RCC 7860 (cell line): ENCODE measurements at places on chromosomes 5 and 9.

DNA sequence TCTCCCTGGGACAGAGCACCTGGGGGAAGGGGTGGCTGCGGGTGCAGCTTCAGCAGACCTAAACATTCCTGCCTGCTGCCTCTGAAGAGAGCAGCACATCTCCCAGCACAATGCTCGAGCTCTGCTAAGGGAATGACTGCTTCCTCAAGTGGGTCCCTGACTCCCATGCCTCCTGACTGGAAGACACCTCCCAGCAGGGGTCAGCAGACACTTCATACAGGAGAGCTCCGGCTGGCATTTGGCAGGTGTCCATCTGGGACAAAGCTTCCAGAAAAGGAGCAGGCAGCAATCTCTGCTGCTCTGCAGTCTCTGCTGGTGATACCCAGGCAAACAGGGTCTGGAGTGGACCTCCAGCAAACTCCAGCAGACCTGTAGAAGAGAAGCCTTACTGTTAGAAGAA, 77.2 kb downstream of the SLCO6A1 start:
- no peak for DNase-seq

- DNase-seq, result no peak
Observed at GRCh38 chr9:92071634-92072033, 43.6 kb downstream of the SPTLC1 start.

- no peak for DNase-seq
Observed at GRCh38 chr5:133396814-133397213, 215.5 kb downstream of the FSTL4 start.

- no peak for DNase-seq
Observed at GRCh38 chr9:126763130-126763764, 41.6 kb upstream of the ZBTB43 start.

- DNase-seq, result no peak
Observed at GRCh38 chr9:130433168-130433946, 11.4 kb upstream of the ASS1 start.

DNA sequence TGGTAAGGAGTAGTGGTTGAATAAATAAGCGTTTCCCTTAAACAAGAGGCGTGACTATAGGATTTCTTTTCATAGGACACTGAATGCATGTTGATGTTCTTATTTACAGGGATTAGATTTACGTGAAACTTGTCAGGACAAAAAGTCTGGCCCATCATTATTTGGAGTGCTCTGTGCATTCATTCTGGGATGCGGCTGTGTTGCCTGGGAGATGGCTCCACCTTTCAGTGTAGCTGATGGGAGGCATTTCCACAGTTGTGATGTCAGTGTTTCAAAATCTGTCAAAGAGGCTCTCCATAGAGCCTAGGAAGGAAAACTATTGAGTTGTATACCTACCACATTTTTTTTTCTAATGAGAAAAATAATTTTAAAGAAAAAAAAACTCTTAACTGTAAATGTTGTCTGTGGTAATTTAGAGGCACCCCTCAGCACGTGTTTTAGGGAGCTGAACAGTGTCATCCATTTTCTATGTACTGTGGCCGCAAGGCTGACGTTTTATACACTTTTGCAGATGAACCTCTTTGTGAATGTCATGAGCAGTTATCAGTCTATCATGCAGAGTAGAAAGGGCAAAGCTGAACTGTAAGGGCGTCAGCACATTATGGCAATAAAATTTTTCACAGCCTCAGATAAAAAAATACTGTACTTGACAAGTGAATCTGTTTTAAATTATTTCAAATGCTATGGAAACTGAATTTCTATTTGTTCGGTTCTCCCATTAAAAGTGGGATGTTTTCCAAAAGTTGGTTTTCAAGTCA, 202.7 kb downstream of the PBX3 start:
- DNase-seq, result no peak

GRCh38 chr5:142939884-142940283, 169.7 kb downstream of the ARHGAP26 start:
- DNase-seq, result no peak

- no peak for DNase-seq
Observed at GRCh38 chr9:113741886-113742854, 133.9 kb upstream of the ZNF618 start.

- DNase-seq, result no peak
Observed at GRCh38 chr9:100057624-100058023, 41.2 kb downstream of the ERP44 start.

GRCh38 chr9:96135753-96136290, 166.2 kb downstream of the HSD17B3 start:
- no peak for DNase-seq

GRCh38 chr9:27337236-27337635, 40.3 kb upstream of the EQTN start:
- no peak for DNase-seq

GRCh38 chr5:32503261-32503660, 58.7 kb upstream of the ZFR start:
- no peak for DNase-seq

DNA sequence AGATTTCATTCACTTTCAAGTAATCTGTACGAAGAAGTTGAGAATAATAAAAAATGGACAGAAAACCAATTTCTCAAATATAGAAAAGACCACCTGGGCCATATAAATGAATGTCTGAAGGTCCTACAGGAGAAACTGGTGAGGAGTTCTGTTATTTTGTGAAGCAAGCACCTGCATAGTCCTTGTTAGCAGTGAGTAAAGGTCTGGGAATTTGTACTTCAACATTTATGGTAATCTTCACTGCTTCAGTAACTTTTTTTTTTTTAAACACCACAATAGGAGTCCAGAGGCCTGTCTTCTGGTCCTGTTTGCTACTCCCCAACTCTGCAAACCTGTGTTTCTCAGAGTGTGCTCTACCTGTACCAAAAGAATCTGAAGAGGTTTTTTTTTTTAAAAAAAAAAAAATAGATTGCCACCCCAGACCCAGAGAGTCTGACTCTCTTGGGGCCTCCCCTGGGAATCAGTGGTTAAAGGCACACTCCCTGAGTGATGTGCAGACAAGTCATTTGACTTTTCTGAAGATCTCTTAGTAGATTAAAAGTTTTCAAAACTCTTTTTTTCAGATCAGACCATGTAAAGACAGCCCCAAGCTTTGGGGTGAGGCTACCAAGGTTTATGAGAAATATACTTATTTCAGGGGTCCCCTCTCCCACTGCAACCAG, 55.5 kb downstream of the FAM81B start:
- no peak for DNase-seq

DNA sequence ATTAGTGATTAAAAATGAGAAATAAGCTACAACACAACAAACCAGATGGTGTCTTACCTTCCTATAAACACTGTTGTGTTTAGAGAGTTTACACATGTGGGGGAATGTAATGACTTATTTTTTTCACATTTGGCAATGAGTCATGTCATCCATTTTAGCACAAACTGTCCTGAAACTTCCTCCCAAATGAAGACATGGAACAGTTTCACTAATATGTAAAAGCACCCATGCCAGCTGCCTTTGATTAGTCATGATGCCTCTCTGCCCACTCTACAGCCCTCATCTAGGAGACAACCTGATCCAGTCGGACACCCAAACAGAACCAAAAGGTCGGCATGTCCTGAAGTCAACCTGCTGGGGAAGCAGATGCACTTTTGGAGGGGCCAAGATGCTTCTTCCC, 98.2 kb downstream of the SEMA5A start:
- DNase-seq, result no peak

- no peak for DNase-seq
Observed at GRCh38 chr9:72875221-72875620, 77.6 kb downstream of the ALDH1A1 start.

- no peak for DNase-seq
Observed at GRCh38 chr5:107615299-107615817, 55.4 kb downstream of the EFNA5 start.

GRCh38 chr5:170075696-170076095, 30.0 kb upstream of the FOXI1 start:
- no peak for DNase-seq

DNA sequence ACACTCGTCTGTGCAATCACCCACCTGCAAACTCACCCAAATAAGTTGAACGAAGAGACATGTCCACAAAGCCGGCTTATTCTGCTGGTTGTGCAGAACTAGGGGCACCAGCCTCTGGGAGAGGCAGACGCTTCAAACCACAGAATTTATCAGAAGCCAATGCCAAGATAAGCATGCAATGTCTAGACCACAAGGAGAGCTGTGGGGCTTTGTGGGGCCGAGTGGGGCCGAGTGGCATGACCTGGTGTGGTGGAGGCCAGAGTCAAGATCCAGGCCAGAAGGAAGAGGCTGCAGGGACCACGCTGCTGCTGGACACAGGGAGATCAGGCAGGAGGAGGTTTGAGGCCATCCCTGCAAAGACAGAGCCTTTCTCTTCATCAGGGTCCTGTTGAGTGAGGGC, 259.0 kb downstream of the IRX2 start:
- DNase-seq, result no peak

- DNase-seq, result no peak
Observed at GRCh38 chr5:127647361-127647958, 1.4 kb upstream of the CTXN3 start.

GRCh38 chr9:126698251-126698650, 84.5 kb downstream of the LMX1B start:
- DNase-seq, result no peak

DNA sequence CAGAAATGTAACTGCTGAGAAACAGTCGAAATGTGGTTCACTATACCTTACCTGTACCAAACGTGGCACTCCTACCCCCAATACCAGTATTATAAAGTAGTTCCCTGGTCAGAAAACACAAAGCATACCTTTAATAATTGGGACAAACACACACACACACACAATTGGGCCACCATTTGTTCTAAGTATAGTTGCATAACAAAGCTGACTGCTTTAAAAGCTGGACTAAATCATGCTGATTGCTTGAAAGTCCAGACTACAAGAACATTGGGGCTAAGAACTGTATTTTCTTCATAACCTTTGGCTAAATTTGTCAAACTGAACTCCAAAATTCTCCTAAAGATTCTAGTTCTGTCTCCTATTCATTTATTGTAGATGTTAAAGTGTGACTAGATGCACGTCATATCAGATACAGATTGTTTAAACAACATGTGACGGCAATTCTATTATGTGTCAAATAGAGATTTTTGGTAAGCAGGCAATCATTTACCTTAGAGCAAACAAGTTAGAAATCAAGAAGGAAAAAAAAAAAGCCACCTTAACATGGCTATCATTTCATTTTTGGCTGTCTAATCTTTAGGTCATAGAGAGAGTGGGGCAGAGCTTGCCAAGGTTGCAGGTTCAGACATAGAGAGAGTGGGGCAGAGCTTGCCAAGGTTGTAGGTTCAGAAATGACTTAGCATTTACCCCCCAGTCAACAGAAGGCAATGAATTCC, 265.1 kb downstream of the ARL15 start:
- DNase-seq, result no peak

- no peak for DNase-seq
Observed at GRCh38 chr9:127007638-127008037, 93.1 kb downstream of the RALGPS1 start.

DNA sequence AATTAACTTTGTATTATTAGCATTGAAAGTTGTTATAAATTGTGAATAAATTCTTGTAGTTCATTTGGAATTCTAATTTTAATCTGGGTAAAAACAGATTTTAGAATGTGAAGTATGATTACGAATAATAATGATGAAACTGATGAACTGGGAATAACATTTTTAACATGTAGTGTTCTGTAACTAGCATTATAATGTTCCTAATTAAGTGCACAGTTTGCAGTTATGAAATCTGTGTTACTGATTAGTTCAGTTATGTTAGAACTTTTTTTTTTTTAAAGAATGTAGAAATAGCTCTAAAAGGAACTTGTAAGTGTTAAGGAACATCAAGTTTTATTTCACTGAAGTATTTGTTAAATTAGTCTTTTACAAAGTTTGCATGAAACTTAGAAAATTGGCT, 48.9 kb upstream of the EIF4EBP3 start:
- DNase-seq, result no peak
